Right lobe of liver (tissue), 6 donors: ENCODE measurements at places on chromosomes 7 and 10. TPM values are rescaled to one million over a fixed set of nuclear protein-coding genes. Genes with fewer than 3 reads are reported as not detected.
A peak's percentile ranks its signal among the peaks of the same experiment; 100 is the strongest.

Gene ABCB4
- total RNA-seq, result 101 TPM

- H3K27ac ChIP-seq, result no peak overlapping the region
- H3K36me3 ChIP-seq, result no peaks in the 10 kb centered on the region
- no peak for DNase-seq
- H3K4me1 ChIP-seq, result no peaks in the 10 kb centered on the region
These were observed 98.2 kb downstream of the PRTFDC1 start for GRCh38 chr10:24854256-24854655.

Gene AOC1
- not detected for total RNA-seq

- no peak overlapping the region for H3K27ac ChIP-seq
- H3K36me3 ChIP-seq, result no peaks in the 10 kb centered on the region
- no peaks in the 10 kb centered on the region for H3K27me3 ChIP-seq
- no peak for DNase-seq
- no peaks in the 10 kb centered on the region for H3K4me1 ChIP-seq
- H3K4me3 ChIP-seq, result no peak overlapping the region
These were observed 147.7 kb downstream of the SND1 start for GRCh38 chr7:127799535-127800305.

- DNase-seq, result no peak
- H3K36me3 ChIP-seq, result no peaks in the 10 kb centered on the region
- no peaks in the 10 kb centered on the region for H3K4me1 ChIP-seq
- no peaks in the 10 kb centered on the region for H3K27me3 ChIP-seq
These were observed 241.3 kb upstream of the ADARB2 start for GRCh38 chr10:1978584-1978983.

GRCh38 chr7:25546306-25546705, 318.0 kb upstream of the NPVF start:
- no peak for DNase-seq
- H3K4me1 ChIP-seq, result no peaks in the 10 kb centered on the region
- no peaks in the 10 kb centered on the region for H3K36me3 ChIP-seq
- no peak overlapping the region for H3K27ac ChIP-seq
- no peaks in the 10 kb centered on the region for H3K27me3 ChIP-seq

DNA sequence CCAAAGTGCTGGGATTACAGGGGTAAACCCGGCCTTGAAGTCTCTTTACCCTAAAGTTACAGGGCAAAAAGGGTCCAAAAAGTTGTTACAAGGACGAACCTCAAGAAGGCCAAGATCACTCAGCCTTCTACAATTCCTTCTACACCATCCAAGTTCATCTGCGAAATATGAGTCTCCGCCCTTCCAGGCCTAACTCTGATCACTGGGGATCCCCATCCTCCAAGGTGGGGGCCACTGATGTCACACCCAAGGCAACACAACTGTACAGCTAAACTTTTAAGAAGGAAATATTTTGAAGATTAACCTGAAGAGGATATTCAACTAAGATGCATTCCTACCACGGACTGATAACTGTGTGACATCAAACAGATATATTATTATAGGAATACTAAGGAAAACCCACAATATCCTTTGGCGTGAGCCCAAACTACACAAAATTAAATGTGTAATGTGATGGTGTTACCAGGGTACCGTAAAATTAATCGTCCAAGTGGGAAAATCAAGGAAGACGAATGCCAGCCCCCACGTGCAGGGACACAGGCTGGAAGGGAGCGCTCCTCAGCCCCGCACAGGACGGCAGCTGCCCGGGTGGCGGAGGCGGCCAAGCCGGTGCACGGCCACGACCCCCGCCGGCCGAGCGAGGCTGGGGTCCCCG, 1.0 kb downstream of the PAXIP1 start:
- H3K27me3 ChIP-seq, result no peaks in the 10 kb centered on the region
- H3K4me3 ChIP-seq, result peak overlapping the region; percentile 97
- peaks cover 16% of the 10 kb centered on the region for H3K36me3 ChIP-seq
- no peak for DNase-seq
- H3K27ac ChIP-seq, result no peak overlapping the region

DNA sequence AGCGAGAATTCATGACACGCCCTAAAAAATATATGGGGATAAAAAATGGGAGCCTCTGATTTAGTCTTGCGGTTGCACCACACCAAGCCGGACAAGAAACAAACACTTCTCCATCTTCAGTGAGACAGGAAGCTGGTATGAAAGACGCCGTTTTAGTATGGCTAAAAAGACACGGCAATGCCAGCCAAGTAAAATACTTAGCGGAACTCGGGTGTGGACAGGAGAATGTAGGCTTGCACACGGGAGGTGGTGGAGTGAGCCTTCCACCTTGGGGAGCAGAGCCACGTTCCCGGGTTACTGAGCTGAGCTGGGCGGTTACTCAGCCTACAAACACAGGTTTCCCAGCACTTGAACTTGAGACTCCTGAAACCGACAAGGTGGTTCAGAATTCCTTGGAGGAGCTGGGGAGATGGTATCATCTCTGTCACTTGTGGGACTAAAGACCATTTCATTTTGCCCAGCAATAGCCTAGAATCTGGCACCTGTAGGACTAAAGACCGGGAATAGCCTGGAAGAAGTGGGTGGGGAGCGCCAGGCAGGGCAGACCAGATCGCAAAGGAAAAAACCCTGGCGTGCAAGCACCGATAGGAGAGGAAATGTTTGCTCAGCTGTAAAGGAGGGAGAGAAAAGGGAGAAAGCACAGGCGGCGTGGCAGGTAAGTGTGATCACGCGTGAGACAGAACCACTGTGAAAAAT, 34.8 kb upstream of the SEPHS1 start:
- H3K4me1 ChIP-seq, result no peaks in the 10 kb centered on the region
- H3K27me3 ChIP-seq, result no peaks in the 10 kb centered on the region
- H3K36me3 ChIP-seq, result no peaks in the 10 kb centered on the region
- no peak overlapping the region for H3K27ac ChIP-seq
- peak overlapping the region; percentile 23 for H3K4me3 ChIP-seq

- H3K36me3 ChIP-seq, result no peaks in the 10 kb centered on the region
- no peaks in the 10 kb centered on the region for H3K4me1 ChIP-seq
- H3K4me3 ChIP-seq, result no peak overlapping the region
- no peak overlapping the region for H3K27ac ChIP-seq
- H3K27me3 ChIP-seq, result no peaks in the 10 kb centered on the region
- no peak for DNase-seq
These were observed 323.4 kb downstream of the WDR37 start for GRCh38 chr10:1379601-1380000.

Gene RARRES2
- total RNA-seq, result 833 TPM
